Activated CD4-positive, alpha-beta T cell treated with anti-CD3 and anti-CD28 coated beads, Interleukin-2, amount 50 U/mL, for 24 hours (primary cell): ENCODE measurements at places on chromosomes 4 and X.

DNA sequence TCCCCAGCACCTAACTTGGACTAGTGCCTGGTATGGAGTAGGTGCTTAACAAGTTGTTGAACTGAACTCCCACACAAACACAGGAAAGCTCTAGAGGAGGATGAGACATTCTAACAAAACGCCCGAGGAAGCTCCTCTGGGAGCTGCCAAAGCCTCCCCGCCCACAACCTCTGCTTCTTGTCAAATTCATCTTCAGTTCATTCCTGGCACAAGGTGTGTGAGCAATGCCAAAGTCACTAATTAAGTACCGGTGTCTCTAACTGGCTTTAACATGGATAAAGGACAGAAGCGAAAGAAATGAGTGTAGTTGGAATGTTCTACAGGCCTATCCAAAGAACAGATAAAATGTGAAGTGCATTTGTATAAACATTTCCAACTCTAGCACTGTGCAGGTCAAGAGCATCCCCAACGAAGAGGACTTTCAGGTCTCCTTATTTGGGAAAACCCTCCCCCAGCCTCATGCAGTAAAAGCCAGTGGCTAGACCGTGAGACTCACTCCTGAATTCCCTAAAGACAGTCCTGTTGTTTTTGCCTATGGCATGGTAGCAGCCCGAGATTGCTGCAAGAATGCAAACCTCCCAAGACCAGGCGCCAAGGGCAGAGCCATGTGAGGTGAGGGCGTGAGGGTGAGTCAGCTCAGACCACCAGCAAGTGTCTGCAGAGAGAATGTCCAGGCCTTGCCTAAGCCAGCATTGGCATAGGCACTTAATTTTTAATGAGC is 72.2 kb upstream of the KLF3 start:
- no peak for DNase-seq

- no peak for DNase-seq
These were observed 25.1 kb upstream of the PLAC8 start for GRCh38 chr4:83139514-83140156.

- no peak for DNase-seq
These were observed 167.2 kb downstream of the LHFPL1 start for GRCh38 chrX:112512509-112512908.

- DNase-seq = no peak
These were observed 34.7 kb downstream of the RBPJ start for GRCh38 chr4:26355392-26356052.

DNA sequence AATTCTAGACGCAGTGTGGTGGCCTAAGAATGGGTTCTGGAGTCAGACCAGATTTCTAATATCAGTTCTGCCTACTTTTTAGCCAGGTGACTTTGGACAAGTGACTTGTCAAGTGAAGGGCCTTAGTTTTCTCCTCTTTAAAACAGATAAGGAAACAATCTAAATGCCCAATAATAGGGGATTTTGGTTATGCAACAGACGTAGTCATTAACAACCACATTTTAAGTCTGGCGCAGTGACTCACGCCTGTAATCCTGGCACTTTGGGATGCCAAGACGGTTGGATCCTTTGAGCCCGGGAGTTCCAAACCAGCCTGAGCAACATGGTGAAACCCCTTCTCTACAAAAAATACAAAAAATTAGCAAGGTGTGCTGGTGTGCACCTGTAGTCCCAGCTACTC is 2.1 kb upstream of the ZMYM3 start:
- DNase-seq = no peak

DNA sequence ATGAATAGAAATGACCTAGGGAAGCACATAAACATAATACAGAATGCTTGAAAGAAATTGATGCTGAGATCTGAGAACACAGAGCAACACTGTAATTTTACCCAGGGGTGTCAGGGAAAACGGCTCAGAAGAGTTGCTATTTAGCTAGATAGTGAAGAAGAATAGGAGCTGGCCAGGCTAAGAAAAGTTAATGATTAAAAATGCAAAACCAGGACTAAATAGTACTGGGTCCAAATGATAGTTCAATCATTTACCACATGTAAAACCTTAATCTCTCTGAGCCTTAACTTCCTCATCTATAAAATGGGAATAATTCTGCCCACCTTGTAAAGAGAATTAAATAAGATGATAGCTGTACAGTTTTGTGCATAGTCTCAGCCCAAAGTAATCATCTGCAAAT is 97.1 kb downstream of the PARM1 start:
- no peak for DNase-seq

DNA sequence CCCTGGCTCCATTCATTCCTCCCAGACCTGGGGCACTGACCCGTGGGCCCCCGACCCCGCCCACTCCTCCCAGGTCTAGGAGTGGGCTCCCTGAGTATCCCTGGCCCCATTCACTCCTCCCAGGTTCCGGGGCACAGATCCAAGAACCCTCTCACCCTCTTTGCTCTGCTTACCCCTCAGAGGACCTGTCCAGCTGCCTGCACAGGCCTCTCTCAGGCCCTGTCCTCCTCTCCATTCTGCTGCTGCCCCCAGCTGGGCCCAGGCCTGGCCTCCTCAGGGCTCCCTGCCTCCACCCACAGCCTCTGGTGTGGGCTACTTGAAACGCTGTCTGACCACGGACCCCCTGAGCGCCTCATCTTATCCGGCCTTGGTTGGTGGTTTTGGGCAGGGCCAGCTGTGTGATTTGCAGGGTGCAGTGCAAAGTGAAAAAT is 217.7 kb upstream of the PSAPL1 start:
- DNase-seq = no peak

DNA sequence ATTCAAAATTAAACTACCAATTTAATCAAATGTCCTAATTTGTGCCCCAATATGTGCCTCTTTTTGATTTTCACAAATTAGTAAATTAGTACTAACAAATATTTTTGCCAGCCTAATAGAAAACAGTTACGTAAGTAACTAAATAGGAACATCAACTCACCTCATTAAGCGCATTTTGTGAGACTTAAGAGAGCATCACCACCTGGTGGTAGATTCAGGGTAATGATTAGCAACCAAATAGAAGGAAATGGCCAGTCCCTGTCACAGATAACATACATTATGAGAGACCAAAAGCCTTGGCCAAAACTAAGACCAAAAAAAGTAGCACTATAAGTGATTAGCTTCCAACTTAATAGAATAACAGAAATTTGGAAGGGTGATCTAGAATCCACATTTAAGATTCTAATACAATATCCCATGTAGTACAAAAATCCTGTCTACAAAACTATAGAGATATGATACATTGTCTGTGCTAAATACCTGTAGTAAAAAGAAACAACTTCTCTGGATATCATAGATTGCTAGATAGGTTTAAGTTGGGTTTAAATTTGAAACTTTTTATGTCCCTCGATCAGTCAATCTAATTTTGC is 46.7 kb downstream of the C4orf46 start:
- DNase-seq = no peak

- no peak for DNase-seq
These were observed 3.5 kb downstream of the GNRHR start for GRCh38 chr4:67750691-67751090.

DNA sequence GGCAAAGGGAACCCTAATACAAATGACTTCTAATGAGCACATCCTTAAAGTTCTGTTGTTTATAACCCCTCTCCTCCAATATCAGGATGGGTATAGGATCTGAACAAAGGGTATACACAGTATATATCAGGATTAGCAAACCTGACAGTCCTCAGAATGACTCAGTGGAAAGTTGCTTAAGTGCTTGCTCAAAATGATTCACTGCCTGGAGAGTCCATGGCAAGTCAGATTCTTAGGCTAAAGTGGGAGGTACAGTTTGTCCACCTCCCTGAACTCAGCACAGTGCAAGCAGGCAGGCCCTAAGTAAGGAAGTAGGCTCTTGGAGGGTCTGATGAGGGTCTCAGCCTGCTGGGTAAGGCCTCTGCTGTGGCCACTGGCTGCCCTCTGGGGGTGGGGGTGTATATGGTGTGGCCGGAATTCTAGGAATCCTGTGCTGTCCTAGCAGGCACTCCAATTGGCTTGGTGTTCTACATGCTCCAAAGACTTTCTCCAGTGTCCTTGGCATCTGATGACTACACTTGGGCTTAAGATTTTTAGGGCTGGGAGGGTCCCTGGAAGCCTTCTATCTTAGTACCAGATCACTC is 54.3 kb downstream of the CHRDL1 start:
- no peak for DNase-seq

GRCh38 chr4:85571008-85571407 is 96.1 kb downstream of the ARHGAP24 start:
- DNase-seq = no peak

DNA sequence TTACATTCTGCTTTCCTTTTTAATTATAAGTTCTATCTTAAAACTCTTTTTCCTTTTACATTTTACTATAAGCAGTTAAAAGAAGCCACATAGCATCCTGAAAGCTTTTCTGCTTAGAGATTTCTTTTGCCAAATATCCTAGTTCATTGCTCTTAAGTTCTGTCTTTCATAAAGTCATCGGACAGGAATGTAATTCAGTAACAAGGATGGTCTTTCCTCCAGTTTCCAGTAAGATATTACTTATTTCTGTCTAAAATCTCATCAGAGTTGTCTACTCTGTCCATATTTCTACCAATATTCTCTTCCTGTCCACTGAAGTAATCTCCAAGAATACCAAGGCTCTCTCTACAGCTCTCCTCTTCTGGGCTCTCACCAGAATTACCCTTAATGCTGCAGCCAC is 37.5 kb upstream of the ADH1C start:
- no peak for DNase-seq

- no peak for DNase-seq
These were observed 393.4 kb upstream of the NDST3 start for GRCh38 chr4:117640836-117641235.

GRCh38 chr4:8167815-8168214 is 9.2 kb upstream of the ABLIM2 start:
- DNase-seq = no peak

GRCh38 chr4:797066-797465 is 28.9 kb downstream of the CPLX1 start:
- DNase-seq = no peak

- DNase-seq = no peak
These were observed 78.6 kb upstream of the FAM9A start for GRCh38 chrX:8879750-8880149.

DNA sequence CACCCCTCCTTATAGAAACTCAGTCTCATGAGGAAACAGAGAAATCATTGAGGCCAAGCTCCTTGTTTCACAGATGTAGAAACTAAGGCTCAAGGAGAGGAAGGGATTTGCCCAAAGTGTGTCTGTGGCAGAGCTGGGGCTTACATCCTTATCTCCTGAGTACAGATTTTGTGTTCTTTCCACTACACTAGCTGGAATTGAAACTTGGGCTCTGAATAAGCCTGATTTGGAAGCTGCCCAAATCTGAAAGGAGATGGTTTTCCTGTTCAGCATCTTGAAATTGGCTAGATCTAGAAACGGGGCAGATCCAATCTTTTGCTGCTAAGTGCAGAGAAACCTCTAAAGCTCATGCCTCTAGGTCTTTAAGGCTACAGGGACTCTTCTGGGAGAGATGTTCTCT is 24.3 kb downstream of the AWAT2 start:
- DNase-seq = no peak

- DNase-seq = no peak
These were observed 121.7 kb upstream of the HAND2 start for GRCh38 chr4:173651651-173652282.

- DNase-seq = no peak
These were observed 3.9 kb downstream of the KIT start for GRCh38 chr4:54661686-54662085.

GRCh38 chr4:163764569-163764968 is 270.1 kb downstream of the TMA16 start:
- DNase-seq = no peak

- DNase-seq = no peak
These were observed 17.8 kb upstream of the CHIC2 start for GRCh38 chr4:54082168-54082567.
